ENCODE measurements at places on chromosomes 5 and 9.

DNA sequence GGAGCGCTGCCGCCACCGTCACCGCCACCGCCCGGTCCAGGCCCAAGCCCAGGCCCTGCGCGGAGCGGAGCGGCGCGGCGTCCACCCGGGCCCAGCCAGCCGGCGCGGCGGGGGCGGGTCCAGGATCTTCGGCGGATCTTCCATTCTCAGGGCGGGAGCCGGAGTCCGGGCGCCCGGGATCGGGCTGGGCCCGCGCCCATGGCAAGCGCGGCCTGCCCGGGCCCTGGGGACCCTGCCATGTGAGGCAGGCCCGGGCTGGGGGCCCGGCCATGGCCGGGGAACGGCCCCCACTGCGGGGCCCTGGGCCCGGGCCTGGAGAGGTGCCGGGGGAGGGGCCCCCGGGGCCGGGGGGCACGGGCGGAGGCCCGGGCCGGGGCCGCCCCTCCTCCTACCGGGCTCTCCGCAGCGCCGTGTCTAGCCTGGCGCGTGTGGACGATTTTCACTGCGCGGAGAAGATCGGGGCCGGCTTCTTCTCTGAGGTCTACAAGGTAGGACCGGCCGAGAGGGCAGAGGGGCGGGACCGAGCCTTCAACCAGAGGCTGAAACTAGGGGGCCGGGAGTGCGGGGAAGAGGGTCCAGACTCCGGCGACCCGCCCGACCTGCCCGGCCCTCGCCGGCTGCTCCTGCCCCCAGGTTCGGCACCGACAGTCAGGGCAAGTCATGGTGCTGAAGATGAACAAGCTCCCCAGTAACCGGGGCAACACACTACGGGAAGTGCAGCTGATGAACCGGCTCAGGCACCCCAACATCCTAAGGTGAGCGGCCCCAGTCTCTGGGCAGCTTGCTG lies 482 bp downstream of the TESK1 start:
- no peak for DNase-seq

GRCh38 chr5:142145106-142145900 lies 36.7 kb downstream of the NDFIP1 start:
- peak; percentile 54 for DNase-seq

DNA sequence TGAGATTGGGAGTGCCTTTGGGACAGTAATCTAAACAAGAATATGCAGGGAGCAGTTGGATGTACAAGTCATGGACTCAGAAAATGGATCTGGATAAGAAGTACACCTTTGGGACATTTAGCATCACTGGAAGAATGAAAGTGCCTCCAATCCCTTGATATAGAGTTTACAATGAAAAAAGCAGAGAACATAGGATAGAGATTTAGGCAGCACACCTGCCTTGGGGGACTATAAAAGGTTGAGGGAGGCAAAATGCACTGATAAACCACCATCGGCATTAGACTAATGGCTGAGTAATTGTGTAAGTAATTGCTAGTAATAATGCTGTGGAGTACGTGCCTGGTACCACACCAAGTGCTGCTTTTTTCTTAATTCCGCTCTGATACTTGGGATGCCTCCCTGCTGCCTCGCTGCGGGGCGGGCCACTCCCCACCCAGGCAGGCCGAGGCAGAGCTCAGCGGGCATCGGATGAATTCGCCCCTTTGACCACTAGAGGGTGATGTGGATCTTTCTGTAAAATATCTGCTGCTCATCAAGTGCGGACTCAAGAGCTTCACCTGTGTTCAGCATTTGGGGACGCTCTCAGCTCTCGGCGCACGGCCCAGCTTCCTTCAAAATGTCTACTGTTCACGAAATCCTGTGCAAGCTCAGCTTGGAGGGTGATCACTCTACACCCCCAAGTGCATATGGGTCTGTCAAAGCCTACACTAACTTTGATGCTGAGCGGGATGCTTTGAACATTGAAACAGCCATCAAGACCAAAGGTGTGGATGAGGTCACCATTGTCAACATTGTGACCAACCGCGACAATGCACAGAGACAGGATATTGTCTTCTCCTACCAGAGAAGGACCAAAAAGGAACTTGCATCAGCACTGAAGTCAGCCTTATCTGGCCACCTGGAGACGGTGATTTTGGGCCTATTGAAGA lies 99.9 kb downstream of the ANKRD18B start:
- peak; percentile 22 for DNase-seq

DNA sequence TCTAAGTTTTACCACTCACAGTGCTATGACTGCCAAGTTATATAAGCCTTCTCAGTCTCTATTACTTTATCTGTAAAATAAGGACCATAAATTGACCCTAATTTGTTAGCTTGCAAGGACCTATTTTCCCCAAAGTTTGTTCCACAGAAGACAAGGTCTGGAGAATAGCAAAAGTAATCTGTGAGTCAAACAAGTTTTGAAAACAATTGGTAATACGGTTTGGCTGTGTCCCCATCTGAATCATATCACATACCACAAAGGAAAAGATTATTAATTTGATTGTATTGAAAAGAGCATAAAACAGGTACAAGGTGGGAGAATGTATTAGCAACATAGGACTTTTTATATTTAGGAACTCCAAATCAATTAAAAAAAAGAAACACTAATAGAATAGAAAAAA lies 124.0 kb upstream of the TARS1 start:
- DNase-seq: no peak

DNA sequence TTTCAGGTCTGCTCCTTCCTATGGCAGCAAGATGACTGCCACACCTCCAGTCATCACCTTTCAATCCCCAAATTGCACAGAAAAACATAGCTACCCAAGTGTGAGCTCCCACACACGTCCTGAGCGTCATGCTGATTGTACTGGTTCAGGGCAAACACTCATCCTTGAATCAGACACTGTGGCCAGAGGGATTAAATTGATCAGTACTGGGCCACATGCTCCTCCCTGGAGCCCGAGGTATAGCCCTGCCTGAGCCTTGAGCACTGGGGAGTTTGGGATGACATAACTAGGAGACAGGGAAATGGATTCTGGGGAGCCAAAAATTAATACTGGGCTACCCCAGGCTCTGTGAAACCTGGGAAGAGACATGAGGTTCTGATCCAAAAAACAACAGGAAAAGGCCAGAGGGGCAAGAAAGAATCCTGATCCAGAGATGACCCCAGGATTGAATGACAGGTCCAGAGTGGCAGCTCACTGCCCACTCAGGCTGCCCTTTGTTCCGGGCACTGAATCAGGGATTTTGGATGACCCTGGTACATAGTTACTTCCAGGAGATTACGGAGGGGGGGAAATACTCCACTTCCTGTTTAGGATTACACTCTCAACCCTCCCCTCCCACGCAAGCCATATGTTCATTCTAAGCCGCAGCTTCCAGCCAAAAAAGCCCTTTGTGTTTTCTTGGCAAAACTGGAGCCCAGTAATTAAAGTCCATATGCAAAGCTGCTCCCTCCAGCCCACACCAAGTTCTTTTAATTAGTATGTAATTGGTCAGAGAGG lies 141.6 kb upstream of the SPRY4 start:
- no peak for DNase-seq

DNA sequence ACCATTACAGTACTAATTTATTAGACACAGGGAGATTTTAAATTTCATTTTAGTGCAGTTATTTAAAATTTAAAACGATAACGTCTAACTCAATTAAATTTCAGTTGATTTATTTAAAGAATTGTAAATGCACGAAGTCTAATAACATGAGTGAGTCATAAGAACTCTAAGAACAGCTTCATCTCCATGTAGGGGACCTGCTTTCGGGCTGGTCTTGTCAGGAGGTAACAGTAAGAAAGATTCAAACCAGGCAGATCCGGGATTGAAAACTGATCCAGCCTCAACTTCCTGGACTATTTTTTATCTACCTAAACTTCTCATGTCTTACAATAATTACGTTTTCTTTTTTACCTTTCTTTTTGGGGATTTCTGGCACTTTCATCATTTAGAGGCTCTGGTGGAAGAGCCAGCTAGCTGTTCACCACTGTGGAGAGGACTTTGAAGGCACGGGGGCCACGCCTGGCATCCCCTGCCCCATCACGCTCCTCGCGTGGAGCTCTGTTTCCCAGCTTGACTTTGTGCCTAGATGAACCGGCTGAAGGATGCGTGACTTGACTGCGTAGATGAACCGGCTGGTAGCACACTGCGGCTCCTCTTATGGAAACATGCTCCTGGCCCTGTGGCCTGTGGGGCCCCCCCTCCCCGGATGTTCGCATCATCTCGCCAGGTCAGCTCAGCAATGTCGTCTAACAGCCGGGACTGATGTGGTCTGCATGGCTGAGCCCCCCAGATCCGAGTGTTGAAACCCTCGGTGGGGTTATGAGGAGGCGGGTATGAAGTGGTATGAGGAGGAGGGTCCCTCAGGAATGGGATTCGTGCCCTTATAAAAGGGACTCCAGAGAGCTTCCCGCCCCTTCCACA lies 26.0 kb downstream of the NDUFS6 start:
- DNase-seq: no peak

DNA sequence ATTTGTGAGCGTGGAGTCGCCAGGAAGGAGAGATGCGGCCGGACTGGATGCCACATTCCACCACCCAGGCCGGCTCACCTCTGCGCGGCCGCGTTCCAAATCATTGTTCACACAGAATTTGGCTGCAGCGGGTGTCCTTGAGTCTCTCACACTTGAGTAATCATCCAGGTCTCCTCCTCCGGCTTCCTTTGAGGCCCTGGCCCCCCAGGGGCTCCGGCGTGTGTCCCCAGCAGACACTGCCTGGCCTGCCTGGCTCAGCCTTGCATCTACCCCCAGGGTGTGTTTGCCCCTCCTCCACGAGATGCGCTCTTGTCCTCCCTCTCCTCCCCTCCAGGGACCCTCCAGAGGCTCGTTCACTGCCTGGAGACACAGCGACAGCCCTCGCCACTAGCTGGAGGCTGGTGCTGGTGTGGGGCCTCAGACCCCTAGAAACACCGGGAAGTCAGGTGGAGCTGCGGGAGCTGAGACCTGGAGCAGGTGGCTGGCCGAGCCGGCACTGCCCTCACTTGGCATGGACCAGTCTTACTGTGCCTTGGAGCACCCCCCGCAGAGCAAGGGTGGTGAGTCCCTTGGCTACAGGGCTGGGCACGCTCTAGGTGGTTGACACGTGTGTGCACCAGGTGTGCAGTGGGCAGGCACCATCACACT lies 7.0 kb upstream of the SLC9A3 start:
- DNase-seq: no peak

GRCh38 chr5:68264024-68264956 lies 48.7 kb downstream of the PIK3R1 start:
- no peak for DNase-seq

GRCh38 chr5:124522992-124523391 lies 223.4 kb downstream of the ZNF608 start:
- DNase-seq: no peak

GRCh38 chr9:15176836-15177235 lies 130.2 kb downstream of the TTC39B start:
- no peak for DNase-seq

- no peak for DNase-seq
Observed at GRCh38 chr9:137383081-137383783, 39.7 kb downstream of the EXD3 start.

DNA sequence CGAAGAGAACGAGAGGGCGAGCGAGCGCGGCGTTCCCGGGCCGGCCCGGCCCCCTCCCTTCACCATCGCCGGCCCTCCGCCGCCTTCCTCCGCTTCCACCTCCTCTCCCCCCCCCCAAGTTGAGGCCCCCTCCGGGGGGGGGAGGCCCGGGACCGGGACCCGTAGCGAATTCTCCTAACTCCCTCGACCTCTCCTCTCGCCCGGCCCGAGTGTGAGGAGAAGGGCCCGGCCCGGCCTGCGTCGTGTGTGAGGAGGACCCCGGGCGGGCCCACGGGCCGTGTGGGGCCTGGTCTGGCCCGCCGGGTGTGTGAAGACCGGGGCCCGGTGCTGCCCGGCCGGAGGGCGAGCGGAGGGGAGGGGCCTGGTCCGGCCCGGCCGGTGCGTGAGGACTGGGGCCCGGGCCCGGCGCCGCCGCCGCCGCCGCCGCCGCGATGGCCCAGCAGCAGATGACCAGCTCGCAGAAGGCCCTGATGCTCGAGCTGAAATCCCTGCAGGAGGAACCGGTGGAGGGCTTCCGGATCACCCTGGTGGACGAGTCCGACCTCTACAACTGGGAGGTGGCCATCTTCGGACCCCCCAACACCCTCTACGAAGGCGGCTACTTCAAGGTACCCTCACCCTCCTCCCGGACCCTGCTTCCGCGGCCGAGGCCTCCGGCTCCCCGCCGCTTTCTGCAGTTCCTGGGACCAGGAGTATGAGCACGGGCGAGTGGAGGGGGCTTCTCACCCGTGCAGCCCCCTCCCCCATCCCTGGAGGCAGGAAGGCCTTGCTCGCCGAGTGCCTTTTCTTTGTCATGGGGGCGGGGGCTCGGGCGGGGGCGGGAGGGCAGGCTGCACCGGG lies 587 bp downstream of the UBE2R2 start:
- DNase-seq: peak; percentile 61

DNA sequence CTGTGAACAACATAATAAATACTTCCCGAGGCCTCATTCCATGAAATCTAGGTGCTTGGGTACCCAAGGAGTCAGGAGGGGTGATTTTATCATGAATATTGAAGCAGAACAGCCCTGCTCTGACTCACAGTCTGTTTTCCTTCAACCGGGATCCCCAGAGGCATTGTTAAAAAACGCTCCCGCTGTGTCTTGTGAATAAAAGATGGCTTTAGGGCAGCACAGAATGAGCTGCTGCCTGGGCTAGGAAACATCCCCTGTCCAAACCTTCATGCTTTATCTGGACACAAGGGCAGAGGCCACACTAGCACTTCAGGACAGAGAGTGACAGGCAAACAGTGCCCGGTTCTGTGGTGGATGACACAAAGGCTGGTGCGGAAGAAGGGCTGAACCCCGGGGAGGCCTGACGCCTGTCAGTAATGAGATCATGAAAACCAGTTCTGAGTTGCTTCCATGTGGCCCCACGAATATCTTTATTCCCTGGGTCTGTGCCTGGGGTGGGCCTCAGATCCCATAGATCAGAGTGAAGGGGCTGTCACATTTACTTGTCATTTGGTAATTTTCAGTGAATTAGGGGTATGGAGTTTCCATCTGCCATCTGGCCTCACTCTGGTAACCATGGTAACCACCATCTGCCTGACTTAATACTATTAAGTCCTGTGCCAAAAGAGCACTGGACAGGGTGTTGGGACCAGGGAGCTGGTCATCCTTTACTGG lies 2.6 kb downstream of the IGFBPL1 start:
- DNase-seq: no peak

DNA sequence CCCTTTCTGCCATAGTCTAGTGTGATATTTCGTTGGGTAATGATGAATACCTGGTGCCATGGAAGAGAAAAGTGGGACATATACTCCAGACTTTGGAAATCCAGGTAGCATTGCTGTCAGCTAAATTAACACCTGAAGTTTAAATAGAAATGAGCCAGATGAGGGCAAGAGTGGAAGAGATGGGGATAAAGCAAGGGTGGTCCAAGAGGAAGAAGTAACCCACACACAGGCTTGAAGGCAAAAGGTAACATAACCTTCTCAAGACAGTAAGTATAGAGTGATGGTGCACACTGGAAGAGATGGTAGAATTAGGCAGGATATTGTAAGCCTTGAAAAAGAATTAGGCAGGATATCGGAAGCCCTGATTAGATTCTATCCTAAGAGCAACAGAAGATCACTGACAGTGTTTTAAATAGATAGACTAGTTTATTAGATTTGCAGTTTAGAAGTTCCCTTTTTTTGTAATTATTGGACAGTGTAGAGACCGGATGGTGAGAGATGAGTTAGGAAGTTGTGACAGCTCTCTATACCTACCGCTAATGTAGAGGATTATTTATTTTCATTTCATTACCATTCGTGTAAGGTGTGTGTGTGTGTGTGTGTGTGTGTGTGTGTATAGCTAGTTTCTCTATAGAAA lies 16.8 kb downstream of the ANXA1 start:
- no peak for DNase-seq

- DNase-seq: no peak
Observed at GRCh38 chr9:99752417-99753109, 69.1 kb upstream of the NR4A3 start.

Data from gastrocnemius medialis (tissue), 4 donors.